ENCODE measurements at places on chromosomes 2 and 18.

GRCh38 chr2:15916336-15916735, 24.0 kb upstream of the MYCN start:
- no peak for DNase-seq

DNA sequence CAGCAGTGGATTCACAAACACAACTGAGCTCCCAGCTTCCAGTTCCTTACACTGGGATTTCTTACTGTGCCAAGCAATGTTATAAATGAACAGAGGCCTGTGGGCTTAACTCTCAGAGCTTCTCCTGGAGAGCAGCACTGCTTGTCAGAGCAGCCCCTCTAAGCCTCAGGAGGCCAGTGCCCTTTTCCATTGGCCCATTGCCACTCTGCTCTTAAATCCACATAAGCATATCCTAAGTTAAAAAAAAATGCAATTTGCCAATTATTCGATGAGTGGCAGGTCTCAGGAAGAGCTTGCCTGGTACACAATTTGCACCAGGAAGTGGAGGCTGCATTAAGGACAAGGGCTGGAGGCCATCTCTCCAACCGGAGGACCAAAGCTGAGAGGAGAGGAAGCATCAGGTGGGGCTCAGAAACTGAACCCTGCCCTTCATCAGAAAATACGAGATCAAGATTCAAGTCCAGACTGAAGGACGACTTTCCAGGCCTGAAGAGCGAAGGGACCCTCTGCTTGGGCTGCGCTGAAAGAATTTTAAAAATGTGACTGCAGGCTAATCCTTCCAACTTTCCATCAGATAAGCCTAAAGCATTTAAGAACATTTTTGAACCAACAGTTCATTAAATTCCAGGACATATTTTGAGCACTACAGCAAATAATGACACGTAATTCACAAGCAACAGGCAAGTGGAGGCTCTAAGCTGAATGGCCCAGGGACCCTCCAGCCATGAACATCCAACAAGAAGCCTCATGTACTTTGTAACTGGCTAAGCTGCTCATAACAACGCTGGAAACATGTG, 28.4 kb upstream of the PXDN start:
- DNase-seq, result no peak

DNA sequence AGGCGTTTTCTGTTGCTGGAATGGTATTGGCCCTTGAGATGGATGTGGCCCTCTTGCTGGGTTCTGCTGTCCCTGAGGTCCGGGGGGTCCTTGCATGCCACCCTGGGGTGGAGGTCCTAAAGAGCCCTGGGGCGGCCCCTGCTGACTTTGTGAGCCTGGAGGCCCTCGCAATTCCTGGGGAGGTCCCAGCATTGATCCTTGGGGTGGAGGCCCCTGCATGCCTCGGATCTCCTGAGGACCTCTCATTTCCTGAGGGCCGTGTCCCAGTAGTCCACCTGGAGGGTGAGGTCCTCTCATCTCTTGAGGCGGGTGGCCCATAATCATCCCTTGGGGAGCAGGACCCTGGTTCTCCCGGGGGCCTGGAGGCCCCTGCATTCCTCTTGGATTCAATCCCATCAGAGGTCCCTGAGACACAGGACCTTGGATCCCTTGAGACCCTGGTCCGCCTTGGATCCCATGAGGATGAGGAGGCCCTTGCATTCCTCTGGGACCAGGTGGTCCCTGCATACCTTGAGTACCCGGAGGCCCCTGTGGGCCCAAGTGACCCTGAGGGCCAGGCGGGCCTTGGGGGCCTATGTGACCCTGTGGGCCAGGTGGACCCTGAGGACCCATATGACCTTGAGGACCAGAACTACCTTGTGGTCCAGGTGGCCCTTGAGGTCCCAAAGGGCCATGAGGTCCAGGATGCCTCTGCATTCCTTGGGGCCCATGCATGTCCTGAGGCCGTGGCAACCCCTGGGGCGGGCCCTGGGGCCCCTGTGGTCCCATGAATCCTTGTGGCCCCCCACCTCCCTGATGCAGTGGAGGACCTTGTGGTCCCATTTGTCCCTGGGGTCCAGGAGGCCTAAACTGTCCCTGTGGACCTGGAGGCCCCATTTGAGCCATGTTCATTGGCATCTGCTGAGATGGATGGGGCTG, 18.3 kb downstream of the SFT2D3 start:
- no peak for DNase-seq

DNA sequence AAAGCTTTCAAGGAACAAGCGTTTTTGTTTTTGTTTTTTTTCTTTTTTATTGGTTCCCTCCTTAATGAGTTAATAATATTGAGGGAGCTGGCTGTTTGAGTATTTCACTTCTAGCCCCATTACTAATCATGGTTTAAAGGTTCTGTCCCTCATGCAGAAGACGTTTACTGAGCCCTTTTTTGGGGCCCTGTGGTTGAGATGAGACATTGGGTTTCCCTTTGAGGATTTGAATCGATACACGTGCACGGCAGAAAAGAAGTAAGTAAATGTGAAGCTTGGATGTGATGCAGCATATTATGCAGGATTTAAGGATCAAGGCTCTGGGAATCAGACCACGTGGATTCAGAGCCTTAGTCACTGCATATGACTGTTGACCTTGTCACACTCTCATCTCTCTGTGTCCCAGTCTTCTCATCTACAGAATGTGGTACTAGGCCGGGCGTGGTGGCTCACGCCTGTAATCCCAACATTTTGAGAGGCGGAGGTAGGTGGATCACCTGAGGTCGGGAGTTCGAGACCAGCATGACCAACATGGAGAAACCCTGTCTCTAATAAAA, 1.0 kb upstream of the CHST10 start:
- no peak for DNase-seq

DNA sequence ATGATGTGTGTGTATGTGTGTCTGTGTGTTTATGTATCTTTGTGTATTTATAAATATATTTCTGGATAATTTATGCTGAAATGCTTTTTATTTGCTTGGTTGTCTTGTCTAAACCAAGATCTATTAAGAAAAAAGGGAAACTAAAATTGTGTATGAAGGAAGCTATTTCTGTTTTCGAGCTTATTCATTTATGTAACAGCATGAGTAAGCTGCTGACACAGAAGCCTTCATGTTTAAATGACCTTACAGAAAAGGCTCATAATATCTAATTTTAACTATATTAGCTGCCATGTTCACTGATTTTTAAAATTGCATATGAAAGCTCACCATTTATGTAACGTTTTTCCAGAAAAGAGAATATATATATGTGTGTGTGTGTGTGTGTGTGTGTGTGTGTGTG, 392.8 kb downstream of the PTH2R start:
- no peak for DNase-seq

- no peak for DNase-seq
These were observed 20.0 kb upstream of the NEMP2 start for GRCh38 chr2:190554357-190555006.

DNA sequence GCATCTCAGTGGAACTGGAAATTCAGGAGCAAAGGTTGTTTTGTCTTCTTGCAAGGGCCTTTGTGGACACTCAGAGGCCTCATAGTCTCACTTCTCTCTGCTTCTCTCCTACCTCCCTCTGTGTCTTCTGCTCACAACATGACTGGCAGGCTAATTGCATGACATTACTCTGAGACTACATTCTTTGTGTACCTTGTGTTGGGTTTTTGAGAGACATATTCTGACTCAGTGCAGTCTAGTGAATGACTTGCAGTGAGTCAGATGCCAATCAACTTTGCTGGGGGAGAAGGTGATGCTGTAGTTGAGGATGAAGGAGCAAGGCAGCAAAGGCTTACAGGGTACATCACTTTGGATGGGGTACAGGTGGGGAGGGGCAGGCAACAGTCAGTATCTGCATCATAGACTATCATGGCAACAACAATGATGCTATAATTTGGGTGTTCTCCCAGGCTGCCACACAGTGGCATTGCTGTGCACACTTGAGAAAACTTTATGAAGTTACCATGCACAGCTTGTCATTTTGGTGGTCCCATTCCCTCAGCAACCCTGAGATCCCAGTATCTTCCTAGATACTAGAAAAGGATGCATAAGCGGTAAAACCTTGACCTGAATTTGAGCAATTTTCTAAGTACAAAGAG, 69.3 kb upstream of the SLC16A14 start:
- DNase-seq, result no peak

DNA sequence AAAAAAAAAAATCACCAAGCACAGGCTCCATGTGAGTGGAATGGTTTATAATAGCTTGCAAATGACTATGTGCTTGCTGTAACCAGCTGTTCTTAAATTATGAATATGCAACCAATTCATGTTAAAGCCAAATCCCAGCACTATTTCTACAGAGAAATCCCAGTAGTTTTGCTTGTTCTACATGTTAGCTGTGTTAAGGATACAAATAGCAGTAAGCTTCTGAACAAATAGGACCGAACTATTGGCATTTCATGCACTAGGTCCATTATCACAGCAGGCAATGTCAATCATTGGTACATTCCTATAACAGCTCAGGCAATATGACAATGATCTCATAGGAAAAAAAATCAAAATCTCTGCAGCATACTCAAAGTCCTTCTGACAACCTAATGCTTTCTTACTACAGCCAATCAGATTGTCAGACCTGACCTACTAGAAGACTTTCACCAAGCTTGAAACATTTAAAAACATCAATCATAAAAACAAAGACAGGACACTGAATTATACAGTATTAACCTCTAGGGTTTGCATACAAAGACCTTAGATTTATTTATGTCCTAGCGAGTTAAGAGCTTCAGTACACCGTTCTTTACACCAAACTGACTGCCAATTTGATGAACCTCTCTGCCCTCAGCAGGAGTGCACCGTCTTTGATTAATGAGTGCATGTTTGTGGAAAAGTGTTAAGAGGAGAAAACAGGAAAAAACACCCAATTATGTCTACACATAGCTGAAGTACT, 6.4 kb downstream of the BAZ2B start:
- DNase-seq, result no peak

DNA sequence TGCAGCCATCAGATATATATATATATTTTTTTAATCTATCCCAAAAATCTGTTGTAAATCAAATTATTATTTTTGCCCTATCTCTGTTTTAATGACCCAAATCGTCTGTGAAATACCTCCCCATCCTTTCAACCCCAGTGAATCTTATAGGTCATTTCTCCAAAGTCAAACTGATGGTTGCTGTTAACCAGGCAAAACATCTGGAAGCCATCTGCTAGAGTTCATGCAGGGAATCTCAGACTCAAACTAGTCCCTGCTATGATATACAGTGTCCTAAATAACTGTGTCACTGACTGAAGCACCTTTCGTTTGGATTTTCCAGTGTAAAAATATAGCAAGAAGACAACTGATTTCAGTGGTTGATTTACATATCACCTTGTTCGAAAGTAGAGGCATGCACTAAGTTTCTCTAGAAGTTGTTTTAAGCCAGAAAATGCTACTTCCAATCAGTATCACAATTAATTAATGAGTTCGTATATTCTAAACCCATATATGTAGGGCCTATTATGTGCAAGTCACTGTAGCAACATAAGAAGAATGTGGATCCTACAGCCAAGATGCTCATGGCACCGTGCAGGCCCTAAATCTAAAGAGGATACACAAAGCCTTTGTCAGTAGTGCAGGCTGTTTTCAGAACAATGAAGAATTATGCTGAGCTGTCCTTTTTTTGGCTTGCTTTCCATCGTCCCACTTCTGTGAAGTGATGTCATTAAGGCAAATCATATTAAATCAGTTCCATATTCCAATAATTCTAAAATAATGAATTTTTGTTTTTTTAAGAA, 566.0 kb downstream of the STK39 start:
- no peak for DNase-seq

GRCh38 chr18:78352910-78353309, 626.7 kb upstream of the SALL3 start:
- no peak for DNase-seq

DNA sequence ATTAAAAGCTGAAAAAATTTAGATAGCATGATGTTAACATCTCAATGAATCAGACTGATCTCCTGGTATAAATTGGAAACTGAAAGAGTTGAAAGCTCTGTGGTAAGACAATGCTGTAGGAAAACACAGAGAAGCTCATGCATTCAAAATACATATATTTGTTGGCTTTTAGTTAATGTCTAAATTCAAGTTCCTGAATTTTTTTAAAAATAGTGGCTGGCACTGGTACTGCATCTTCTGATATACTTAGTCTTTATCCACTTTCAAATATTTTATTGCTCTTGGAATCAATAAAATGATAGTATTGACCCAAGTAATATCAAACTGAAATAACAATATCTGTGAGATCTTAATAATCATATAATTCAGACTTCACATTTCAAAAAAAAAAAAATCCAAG, 151.4 kb upstream of the FIGN start:
- DNase-seq, result no peak
